ENCODE measurements at places on chromosomes 3 and 15.

GRCh38 chr3:38644662-38645053 lies 4.8 kb downstream of the SCN5A start:
- DNase-seq: no peak

DNA sequence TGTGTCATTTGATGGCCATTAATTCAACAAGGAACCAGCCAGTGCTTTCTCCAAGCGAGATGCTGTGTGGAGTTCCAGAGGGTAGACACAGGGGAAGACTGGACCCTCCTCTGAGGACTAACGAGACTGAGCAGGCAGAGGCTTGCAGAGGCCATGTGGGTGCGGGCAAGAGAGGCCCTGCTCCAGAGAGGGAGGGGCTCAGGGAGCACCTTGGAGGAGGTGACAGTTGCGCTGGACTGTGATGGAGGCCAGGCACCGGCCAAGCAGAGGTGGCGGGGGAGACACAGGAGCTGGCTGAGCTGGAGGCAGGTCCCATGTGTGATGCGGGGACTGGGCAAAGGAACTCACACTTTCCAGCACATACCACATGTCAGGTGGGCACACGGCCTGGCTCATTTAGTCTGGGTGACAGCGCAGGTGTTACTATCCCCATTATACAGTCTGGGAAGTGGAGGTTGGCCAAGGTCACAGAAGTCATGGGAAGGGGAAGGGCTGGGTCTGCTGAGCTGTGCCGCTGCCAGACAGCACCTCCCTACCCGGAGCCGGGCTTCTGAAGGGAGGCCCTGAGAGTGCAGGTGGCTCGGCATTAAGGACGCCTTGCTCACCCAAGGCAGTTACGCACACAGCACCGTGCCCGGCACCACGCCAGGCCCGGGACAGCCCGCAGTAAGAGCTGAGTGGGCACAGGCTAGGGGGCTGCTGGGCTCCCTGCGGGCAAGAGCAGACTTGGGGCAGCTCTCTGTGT lies 3.7 kb downstream of the MELTF start:
- no peak for DNase-seq

- DNase-seq: no peak
Measured at GRCh38 chr3:11168881-11169805, 14.8 kb downstream of the HRH1 start.

DNA sequence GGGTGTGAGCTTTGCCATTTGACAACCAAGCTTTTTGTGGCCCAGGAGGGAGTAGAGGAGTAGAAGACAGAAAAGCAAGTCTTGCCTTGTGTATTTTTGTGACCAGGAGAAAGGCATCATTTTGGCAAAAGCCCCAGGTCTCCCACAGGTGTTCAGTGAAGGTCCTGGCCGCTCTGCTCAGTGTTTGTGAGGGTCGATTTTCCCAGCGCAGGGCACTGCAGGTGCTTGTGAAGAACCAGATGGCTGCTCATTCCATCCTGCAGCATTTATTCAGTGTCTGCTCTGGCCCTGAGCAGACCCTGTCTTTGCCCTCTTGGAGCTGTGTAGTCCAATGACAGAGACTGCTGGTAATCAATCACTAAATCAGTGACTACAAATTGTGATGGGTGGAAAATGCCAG lies 19.5 kb downstream of the TRAK1 start:
- no peak for DNase-seq

GRCh38 chr3:81503026-81503425 lies 258.4 kb downstream of the GBE1 start:
- DNase-seq: no peak

DNA sequence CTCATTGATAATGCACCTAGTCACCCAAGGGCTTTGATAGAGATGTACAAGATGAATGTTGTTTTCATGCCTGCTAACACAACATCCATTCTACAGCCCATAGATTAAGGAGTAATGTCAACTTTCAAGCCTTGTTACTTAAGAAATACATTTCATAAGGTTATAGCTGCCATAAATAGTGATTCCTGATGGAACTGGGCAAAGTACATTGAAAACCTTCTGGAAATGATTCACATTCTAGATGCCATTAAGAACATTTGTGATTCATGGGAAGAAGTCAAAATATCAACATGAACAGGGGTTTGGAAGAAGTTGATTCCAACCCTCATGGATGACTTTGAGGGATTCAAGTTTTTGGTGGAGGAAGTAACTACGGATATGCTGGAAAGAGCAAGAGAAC lies 135.2 kb downstream of the TLE3 start:
- DNase-seq: no peak

DNA sequence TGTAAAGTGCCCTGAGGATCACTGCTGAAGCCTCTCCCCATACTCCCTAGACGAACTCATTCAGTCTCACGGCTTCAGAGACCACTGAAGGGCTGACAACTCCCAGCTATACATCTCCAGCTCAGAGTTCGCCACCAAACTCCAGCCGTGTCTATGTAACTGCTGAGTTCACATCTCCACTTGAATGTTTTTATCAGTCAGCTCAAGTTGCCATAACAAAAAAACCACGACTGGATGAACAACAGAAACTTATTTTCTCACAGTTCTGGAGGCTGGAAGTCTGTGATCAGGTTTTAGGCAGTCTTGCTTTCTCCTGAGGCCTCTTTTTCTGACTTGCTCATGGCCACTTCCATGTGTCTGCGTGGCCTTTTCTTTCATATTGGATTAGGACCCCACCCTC lies 223.0 kb upstream of the LRRFIP2 start:
- DNase-seq: no peak

DNA sequence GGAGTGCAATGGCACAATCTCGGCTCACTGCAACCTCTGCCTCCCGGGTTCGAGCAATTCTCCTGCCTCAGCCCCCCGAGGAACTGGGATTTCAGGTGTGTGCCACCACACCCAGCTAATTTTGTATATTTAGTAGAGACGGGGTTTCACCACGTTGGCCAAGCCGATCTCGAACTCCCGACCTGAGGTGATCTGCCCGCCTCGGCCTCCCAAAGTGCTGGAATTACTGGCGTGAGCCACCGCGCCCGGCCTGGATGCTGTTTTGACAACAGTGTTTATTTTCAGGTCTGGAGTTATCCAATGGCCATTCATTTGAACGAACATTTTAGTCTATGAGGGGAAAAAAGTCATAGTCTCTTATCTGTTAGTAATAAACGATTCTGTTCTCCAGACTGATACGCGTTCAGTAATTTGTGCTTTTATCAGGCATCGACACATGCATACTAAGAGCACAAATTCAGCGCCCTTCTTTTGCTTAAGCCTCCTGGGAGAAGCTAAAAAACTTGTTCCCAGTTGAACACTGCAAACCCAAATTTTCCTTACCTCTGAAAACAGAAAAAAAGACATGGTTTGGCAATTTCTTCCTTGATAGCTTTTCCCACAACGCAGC lies 1.3 kb downstream of the B3GALNT1 start:
- no peak for DNase-seq

- no peak for DNase-seq
Measured at GRCh38 chr3:113441051-113441770, at the start of gene CFAP44. CFAP44 (minus strand) TSS chr3:113441493; CDS start chr3:113433664, 7,829 bp downstream.

GRCh38 chr3:178561239-178561638 lies 25.0 kb downstream of the KCNMB2 start:
- DNase-seq: no peak

GRCh38 chr15:66124651-66125050 lies 128.9 kb downstream of the MEGF11 start:
- no peak for DNase-seq

GRCh38 chr3:38317192-38317759 lies 29.3 kb upstream of the XYLB start:
- no peak for DNase-seq

DNA sequence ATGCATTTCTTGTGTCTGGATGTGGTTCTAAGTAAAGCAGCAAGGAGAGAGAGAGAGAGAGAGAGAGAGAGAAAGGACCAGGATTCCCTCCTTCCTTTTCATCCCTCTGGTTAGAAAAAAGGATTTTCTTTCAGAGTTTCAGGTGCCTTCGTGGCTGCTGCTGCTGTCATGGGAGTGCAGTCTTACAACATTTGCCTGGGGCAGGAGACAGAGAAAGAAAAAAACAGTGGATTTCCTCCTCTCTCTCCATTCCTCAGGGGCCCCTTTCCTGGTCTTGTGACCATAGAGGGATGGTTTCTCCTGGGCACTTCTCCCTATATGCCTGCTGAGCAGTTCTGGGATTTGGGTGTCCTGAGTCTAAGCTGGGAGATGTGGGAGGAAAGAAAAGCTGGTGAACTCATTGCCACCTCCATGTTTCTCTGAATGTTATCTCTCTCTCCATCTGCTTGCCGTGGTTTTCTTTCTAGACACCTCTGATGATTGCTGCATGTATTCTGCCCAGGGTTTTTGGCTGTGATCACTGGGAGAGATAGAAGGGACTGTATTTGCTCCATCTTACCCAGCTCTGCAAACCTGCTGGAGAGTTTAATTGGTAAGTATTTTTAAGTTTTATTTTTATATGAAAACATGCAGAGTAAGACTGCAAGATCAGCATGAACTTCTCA lies 142.4 kb upstream of the RGMA start:
- no peak for DNase-seq

DNA sequence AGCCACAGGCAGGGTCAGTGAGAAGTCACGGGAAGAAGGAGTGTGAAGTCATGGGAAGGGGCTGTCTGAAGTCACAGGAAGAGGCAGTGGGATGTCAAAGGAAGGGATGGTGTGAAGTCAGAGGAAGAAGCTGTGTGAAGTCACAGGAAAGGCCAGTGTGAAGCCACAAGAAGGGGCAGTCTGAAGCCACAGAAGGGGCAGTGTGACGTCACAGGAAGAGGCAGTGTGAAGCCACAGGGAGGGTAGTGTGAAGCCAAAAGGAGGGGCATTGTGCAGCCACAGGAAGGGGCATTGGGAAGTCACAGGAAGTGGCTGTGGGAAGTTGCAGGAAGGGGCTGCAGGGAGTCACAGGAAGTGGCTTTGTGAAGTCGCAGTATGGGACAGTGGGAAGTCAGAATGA lies 35.1 kb downstream of the GASK1A start:
- DNase-seq: no peak

- no peak for DNase-seq
Measured at GRCh38 chr15:43749690-43750345, 3.6 kb downstream of the PDIA3 start.

- no peak for DNase-seq
Measured at GRCh38 chr15:78047761-78048627, 29.5 kb downstream of the TBC1D2B start.

DNA sequence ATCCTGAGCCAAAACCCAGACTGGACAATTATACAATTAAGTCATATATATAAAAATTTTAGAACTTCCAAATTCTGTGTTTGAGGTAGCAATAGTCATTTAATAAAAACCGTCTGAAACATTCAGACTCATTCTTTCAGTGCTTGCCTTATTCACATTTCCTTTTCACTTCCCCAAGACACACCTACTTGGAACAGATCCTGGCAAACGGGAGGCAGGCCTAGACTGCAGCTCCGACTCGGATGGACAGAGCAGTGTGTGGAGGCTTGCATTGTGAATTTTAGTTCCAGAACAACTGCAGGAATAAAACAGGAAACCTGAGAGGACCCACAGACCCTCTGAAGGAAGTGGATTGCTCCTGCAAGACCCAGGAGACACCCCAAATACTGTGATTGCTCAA lies 341.4 kb downstream of the CNTN3 start:
- no peak for DNase-seq

GRCh38 chr15:98650417-98651035 lies 2.2 kb downstream of the IGF1R start:
- DNase-seq: peak; percentile 42

DNA sequence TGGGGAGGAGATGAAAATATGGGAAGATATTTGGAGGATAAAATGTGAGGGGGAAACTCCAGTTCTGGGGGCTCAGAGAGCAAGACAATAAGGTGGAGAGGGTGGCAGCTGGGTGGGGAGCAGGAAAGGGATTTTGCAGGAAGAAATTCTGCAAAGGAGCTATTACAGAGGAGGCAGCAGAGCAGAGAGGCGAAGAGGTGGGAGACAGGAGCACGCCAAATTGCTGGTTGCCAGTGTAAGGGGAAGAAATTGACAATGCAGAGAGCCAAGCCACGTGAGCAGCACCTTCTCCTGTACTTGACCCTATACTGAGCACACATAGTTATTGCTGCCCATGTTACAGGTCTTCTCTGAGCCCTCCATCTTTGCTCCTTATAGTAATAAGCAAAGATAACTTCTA lies 190.3 kb upstream of the ONECUT1 start:
- no peak for DNase-seq

- DNase-seq: peak; percentile 4
Measured at GRCh38 chr3:123745184-123745855, 138.8 kb downstream of the MYLK start.

- no peak for DNase-seq
Measured at GRCh38 chr15:33150971-33151370, 43.5 kb downstream of the FMN1 start.
